ENCODE measurements at places on chromosomes 1 and 21.
A peak's percentile ranks its signal among the peaks of the same experiment; 100 is the strongest.

GRCh38 chr1:239879321-239880170 lies 212.1 kb upstream of the FMN2 start:
- DNase-seq = no peak

GRCh38 chr1:2981981-2982614 lies 39.2 kb upstream of the ACTRT2 start:
- DNase-seq = peak; percentile 5

DNA sequence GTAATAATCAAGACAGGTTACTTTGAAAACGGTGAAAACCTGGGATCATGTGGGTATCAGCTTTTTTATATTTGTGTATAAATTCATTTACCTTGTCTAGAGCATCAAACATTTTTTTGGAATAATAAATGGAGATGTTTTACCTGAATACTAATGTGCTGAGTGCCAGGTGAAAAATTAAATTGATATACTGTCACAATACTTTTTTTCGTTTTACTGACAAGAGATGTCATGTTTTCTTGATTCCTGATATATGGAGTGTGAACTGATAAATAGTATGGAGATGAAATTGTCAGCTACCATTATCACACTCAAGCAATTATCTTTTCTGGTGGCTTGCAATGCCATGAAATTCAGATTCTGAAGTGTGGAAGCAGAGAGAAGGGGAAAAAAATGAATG lies 47.2 kb upstream of the ZRANB2 start:
- no peak for DNase-seq

DNA sequence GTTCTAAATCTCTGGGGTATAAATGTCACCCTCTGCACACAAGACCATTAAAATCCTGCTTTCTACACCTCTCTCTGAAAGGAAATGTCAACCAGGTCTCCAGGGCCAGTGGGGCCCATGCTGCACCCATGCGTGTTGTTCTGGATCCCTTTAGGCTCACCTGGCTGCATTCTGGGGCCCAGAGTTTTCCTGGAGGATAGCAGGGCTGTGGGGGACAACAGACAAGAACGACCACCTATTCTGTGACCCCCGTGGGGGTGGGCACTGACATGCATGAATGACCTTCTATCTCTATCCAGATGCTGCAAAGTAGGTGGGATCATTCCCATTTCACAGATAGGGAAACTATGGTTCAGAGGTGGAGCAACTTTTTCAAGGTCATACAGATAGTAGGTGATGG lies 41.6 kb downstream of the TNNT2 start:
- DNase-seq = no peak

GRCh38 chr1:219417610-219418009 lies 195.3 kb downstream of the ZC3H11B start:
- DNase-seq = no peak

DNA sequence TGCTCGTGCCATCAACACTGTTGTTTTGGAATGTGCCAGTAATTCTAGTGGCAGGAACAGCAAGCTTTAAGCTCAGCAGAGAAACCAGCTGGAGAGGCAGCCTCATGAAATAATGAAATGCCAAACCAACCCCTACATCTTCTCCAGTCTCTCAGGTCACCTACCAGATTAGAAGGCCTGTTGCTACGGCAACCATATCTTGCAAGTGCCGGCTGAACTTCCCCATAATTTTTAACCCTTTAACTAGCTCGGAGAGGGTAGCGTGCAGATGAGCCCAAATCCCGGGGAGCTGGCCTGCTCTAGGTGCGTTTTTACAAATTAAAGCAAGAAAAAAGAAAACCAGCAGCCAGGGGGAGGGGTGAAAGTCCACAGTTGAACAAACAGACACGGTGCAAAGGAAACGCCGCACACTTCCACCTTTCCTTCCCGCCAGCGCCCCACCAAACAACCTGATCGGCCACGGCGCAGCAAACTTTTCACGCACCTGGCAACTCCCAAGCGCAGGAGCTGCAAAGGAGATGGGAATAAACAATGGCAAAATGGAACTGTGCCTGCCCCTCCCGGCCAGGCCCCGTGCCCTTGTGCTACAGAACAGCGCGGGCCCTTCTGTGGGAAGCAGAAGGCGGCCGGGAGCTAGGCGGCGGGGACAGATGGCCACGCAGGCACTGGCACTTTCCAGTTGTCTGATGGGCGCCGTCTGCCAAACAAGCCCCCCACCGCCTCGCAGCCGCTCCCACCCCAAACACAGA lies 50.1 kb downstream of the SSBP3 start:
- DNase-seq = peak; percentile 70

- no peak for DNase-seq
These were observed 14.3 kb upstream of the RGS1 start for GRCh38 chr1:192561301-192561700.

GRCh38 chr1:57450981-57451380 lies 27.1 kb upstream of the DAB1 start:
- no peak for DNase-seq

GRCh38 chr1:31593770-31594632 lies 17.7 kb downstream of the TINAGL1 start:
- DNase-seq = peak; percentile 83

GRCh38 chr1:153542956-153543711 lies 2.4 kb upstream of the S100A5 start:
- DNase-seq = no peak

DNA sequence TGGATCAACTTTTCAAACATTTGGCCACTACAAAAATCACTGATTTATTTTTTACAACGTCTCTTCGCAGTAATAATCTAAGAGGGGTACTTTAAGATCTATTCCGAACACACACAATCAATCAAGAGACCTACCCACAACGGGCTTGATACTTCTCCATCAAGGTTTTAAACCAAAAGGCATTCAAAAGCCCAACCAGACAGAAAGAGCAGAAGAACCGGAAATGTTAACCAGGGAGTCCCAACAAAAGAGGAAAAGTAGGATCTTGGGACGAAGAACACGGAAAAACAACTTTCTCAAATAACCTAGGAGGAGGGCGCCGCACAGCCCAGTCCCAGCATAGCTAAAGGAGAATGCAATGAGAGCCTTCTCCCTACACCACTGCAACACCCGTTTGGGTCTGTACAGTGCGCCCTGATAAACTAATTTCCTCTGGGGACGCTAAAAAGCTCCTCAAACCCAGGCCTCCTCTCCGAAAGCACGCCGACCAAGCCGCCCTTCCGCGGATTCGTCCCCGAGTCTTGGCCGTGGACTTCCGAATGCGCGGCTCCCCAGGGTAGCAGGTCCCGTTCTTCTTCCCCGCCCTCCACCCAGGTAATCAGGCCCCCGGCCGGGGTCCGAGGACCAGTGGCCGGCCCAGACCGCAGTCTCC lies 623 bp downstream of the RPL22 start:
- no peak for DNase-seq

DNA sequence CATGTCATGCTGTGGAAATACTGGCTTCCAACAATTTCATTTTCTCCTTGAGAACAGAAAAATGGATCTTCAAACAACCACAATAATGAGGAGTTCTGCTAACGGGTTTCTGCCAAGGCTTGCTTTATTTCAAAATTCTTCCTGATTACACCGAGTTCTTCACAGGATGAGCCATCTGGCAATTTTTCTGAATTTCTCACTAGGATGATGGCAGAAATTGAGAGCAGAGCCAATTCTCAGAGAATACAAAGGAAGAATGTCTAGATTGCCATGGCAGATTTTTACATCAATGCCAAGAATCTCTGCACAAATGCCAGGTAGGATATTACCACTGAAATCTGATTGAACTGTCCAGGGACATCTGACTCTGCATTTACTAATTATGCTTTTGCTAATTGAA lies 619.0 kb upstream of the CHRM3 start:
- DNase-seq = no peak

- no peak for DNase-seq
These were observed 28.6 kb downstream of the UBIAD1 start for GRCh38 chr1:11301601-11302000.

DNA sequence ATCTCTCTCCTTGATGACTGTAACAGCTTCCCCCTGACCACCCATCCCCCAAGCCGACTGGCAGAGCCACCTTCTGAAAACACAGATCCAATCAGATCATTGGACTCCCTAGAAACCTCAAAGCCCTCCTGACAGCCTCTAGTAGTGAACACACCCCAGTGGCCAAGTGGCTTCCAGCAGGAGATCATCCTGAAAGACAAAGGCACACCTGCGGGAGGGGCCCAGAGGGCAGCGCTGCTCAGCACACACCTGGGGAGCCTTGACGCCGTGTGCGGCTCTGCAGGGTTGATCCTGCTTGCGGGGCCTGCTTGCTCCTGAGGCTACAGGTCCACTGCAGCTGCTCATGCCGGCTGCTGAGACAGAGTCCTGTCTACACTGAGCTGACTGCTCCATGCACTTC lies 41.5 kb downstream of the SLC66A1 start:
- DNase-seq = no peak

DNA sequence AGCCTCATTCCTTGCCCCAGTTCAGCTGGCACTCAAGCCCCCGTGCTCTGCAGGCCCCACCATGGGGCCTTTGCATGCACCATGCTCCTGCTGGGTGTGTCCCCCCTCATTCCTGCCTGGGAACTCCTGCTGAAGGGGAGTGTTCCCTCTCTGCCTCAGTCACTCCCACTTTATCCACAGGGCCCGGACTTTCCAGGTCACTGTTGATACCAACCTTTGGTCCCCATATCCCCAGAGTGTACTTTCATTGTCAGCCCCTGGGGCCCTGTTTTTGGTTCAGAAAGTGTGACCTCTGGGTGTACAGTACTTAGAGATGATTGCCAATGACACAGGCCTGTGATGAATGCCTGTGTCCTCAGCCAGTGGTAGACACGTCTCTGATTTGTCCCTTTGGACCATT lies 2.9 kb downstream of the TTC22 start:
- DNase-seq = no peak

DNA sequence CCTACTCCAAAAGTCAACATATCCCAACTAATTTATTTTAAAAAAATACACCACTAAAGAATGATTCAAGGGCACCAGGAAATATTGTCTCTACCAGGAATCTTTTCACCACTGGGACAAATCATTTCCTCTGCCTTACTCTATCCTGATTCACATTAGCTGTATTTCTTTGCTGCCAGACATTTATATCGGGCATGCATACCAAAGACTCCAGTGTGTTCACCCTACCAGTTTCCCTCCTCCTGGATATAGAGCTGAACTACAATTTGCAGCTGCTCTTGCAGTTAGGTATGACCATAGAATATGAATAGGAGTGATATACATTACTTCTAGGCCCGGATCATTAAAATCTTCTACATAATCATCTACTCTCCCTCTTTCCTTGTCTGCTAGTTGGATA lies 7.6 kb downstream of the KCNJ6 start:
- no peak for DNase-seq

All from D341Med (cell line).